ENCODE measurements at places on chromosomes 5 and 9.

- no peak for DNase-seq
These were observed 220.8 kb upstream of the RFX3 start for GRCh38 chr9:3746296-3747275.

GRCh38 chr9:124017929-124018729, 6.6 kb downstream of the LHX2 start:
- no peak for DNase-seq

DNA sequence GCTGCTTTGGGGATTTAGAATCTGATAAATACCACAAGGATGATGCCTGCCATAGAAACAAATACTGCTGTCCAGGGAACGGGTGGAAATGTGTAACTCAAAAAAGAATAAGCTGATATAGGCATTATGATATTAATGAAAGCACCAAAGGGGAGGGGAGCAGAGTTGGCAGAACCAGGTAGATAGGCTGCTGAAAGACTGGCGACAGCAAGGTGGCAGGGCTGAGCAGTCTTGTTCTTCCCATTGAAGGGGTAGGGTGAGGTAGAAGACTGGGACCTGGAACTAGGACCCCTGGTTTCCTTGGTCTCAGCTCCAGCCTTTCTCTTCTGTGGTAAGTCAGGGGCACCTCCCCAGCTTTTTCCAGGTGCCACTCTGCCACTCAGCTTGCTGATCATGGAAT, 31.4 kb upstream of the TMOD1 start:
- no peak for DNase-seq

GRCh38 chr5:162209005-162209605, 141.5 kb downstream of the GABRG2 start:
- no peak for DNase-seq

DNA sequence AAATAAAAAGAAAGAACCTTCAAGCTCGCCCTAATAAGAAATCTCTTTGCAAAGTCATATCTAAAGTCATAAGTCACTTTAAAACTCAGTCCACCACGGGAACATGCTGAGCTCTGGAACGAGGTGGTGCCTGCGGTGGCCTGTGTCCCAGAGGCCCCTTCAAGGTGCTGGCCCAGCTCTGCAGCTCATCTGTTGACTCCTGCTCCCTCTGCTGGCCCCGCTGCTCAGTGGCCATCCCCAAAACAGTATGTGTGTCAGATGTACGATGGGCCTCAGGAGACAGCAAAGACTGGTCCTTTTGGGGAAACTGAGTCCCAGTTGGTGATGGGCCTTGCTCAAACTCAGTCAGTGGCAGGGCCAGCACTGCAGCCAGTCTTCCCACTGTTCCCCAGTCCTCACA, 22.8 kb upstream of the FOXB2 start:
- DNase-seq = no peak

DNA sequence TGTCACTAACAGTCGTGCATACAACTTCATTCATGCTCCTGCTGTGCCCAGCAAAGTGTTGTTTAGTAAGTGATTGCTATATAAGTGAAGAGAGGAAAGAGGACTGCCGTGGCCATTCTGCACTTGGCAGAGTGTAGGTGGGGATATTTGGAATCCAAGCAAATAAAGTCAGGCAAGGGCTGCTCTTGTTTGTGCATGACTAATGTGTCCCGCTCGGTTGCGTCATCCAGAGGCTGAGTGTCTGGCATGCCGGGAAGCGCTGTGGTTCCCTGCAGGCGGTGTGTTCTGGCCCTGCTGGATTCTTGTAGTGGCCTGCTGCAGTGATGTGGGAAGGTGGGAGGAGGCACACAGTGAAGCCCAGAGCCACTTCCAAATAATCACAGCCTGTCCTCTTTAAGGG, 136.9 kb upstream of the ANKH start:
- no peak for DNase-seq

GRCh38 chr5:133797167-133797566, 171.3 kb downstream of the C5orf15 start:
- no peak for DNase-seq

DNA sequence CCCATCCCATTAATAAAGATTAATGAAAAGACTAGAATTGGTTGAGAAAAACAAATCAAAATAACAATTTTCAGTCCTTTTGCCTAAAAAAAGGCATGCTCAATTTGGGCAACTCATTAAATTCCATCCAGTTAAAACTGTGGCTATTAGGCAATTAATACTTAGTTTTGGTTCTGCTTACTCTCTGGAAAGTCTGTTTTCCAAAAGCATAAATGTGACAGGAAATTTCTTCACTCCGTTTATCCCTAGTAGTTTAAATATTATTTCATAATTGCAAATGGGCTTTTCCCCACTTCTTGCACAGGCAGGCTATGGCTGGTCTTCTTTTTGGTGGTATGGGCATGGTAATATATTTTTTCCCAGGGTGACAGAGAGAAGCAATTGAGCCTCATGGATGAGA, 373.3 kb upstream of the KLF4 start:
- no peak for DNase-seq

DNA sequence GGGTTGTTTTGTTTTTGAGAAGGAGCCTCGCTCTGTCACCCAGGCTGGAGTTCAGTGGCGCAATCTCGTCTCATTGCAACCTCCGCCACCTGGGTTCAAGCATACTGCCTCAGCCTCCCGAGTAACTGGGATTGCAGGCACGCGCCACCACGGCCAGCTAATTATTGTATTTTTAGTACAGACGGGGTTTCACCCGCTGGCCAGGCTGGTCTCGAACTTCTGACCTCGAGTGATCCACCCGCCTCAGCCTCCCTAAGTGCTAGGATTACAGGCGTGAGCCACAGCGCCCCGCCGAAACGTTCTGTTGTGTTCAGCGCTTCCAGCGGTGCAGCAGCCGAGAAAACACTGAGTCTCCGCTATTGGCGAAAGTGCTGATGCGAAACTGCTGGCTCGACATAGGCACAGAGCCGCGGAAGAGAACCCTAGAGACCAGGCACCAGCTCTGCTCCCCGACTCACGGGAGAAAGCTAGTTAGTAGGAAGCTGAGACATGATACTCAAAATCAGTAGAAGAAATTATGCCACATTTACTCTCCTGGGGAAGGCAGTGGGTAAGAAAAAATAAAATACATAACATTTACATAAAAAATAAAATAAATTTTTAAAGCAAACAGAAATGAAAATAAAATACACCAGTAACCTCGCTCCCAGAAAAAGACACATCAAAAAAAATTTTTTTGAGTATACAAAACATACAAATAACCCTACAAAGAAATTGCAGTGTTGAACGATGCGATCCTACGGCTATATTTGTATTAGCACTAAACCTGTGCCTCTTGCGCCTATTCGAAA, 31.6 kb downstream of the ANXA2R start:
- DNase-seq = peak; percentile 91

DNA sequence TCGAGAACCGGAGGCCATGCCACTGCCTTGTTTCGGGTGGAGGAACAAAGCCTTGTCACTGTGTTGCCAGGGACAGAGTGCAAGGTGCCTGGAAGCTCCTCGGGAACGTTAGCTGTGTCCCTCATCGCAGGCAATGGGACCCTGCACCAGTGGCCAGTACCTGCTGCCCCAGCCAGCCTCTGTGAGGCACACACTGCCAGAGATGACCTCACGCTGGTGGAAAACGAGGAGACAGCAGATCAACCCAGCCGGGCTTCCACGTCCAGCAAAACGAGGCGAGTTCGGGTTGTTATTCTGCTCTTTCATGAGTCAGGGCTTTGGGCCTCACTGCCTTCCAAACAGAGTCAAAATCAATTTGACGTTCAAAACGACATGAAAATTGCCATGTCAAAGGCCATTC, 104.1 kb downstream of the ADAMTS2 start:
- DNase-seq = no peak

DNA sequence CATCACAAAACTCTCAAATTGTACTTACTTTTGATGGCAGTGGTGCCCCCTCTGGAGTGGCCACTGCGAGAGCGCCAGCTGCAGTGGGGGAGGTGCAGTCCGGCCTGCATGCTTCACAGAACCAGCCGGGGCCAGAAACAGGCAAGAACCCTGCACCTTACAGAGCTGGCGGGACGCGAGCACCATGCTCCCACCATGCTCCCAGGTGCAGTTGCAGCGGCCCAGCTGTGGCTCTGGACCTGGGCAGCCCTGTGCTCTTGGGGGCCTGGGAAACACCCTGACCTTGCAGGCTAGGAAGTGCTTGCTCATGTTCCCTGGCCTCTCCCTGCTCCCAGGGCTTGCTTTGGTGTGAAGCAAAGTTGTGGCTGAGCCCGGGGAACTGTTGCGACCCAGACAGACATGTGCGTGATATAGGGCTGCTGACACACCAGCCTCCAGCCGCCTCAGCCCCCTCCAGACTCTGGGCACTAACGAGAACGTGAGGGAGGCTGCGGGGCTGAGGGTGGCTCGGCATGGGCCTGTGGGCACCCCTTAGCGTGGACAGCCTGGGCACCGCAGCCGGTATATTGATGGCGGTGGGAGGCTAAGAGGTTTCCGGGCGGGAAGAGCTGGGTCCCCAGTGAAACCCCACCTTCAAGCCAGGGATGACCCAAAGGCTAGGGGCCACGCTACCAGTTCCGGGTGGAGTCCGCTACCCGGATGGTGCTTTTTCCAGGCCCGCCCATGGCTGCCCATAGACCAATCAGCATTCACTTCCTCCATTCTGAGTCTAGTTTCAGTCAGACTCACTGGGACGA, 1809.9 kb upstream of the ACO1 start:
- no peak for DNase-seq

- peak; percentile 10 for DNase-seq
These were observed 104.0 kb upstream of the ZNF366 start for GRCh38 chr5:72611118-72611730.

- no peak for DNase-seq
These were observed 163.7 kb downstream of the COL23A1 start for GRCh38 chr5:178426326-178427130.

- DNase-seq = no peak
These were observed 218.4 kb upstream of the KLF4 start for GRCh38 chr9:107707915-107708441.

DNA sequence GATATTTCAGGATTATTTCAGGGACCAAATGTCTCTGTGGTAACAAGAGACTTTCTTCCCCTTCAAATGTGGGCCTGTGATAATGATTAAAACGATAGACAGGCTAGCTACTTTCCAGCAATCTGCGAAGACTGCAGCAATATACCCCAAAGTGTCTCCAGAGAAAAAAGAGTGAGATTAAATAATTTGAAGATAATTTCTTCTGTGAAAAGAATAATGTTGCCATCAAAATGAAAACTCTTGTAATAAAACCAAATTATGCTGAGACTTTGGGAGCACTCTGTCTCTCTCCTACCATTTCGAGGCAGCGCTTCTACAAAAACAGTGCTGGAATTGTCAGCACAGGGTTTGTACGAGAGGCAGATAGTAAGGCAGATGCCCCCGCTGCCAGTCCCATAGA, 104.2 kb upstream of the SPOCK1 start:
- DNase-seq = no peak

DNA sequence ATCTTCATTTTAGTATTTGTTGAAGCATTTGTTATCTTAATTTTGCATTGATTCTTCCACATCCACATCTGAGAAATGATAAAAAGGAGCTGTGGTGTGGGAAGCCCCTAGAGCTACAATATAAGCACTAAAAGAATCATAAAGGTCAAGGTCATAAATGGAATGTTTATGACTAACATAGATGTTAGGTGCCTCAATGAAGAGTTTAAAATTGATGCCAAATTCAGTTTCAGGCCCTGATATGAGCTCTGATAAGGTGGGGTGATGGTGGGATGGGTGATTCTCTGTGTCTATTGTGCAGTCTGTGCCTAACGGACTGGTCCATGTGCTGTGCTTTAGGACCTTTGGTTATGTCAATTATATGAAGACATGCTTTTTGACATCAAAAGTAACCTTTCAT, 61.2 kb upstream of the CAMK4 start:
- no peak for DNase-seq

DNA sequence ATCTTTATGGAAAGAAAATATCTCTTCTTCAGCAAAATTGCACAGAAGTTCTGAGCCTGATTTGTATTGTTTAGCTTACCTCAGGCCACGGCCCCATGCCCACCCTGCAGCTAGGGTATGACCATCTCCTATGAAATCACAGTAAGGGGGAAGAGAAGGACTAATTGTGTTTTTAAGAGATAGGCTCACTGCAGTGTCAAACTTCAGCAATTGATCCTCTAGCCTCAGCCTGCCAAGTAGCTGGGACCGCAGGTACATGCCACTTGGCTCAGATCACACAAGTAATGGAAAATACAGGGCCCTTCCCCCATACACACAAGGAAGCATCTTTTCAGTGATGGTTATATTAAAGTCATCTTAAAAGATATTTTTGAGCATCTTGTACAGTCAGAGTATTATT, 60.0 kb downstream of the DMAC1 start:
- no peak for DNase-seq

DNA sequence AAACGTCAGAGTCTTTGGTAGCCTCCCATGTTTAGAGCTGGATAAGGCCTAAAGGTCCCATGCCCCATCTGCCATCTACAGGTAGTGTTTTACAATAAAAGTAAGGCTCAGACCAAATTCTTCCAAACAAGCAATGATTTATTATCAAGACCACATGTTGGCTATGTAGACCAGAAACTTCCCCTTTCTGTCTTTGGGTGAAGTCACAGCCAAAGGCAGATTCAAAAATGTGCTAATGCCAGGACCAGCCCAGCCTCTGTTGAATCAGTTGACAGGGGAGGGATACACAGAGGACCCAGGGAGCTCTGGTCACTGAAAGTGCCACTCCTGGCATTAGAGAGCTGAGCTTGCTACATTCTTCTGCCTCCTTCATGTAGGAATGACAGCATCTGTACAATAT, 360.8 kb downstream of the NTRK2 start:
- DNase-seq = no peak

DNA sequence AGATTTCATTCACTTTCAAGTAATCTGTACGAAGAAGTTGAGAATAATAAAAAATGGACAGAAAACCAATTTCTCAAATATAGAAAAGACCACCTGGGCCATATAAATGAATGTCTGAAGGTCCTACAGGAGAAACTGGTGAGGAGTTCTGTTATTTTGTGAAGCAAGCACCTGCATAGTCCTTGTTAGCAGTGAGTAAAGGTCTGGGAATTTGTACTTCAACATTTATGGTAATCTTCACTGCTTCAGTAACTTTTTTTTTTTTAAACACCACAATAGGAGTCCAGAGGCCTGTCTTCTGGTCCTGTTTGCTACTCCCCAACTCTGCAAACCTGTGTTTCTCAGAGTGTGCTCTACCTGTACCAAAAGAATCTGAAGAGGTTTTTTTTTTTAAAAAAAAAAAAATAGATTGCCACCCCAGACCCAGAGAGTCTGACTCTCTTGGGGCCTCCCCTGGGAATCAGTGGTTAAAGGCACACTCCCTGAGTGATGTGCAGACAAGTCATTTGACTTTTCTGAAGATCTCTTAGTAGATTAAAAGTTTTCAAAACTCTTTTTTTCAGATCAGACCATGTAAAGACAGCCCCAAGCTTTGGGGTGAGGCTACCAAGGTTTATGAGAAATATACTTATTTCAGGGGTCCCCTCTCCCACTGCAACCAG, 55.5 kb downstream of the FAM81B start:
- no peak for DNase-seq
